Suppressor macrophage treated with lipopolysaccharide for 4 hours (primary cell): ENCODE measurements at places on chromosomes 6 and 20.

GRCh38 chr6:11224966-11225463 lies 7.5 kb downstream of the NEDD9 start:
- no peak for DNase-seq

- no peak for DNase-seq
Observed at GRCh38 chr20:38193586-38194105, 28.6 kb upstream of the TGM2 start.

DNA sequence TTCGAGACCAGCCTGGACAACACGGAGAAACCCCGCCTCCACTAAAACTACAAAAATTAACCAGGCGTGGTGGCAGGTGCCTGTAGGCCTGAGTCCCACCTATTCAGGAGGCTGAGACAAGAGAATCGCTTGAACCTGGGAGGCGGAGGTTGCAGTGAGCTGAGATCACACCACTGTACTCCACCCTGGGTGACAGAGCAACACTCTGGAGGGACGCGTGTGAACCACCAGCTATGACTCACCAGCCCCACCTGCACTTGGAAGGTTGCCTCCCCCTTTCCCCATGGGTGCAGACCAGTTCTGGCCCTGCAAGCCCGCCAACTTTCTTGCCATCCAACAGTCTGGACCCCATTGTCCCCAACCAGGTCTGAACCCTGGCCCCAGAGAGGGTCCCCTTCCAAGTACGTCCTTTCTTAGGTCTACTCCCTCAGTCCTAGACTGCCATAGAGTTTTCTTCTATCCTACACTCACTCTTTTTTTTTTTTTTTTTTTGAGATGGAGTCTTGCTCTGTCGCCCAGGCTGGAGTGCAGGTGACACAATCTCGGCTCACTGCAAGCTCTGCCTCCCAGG lies 29.2 kb downstream of the ATP9A start:
- DNase-seq, result no peak

GRCh38 chr6:51854876-51855275 lies 232.5 kb downstream of the PKHD1 start:
- DNase-seq, result no peak

- no peak for DNase-seq
Observed at GRCh38 chr20:44856856-44857448, 28.6 kb upstream of the YWHAB start.
